ENCODE measurements at places on chromosomes 6 and 20.

GRCh38 chr6:39053854-39054576 is 5.4 kb downstream of the GLP1R start:
- DNase-seq = no peak

DNA sequence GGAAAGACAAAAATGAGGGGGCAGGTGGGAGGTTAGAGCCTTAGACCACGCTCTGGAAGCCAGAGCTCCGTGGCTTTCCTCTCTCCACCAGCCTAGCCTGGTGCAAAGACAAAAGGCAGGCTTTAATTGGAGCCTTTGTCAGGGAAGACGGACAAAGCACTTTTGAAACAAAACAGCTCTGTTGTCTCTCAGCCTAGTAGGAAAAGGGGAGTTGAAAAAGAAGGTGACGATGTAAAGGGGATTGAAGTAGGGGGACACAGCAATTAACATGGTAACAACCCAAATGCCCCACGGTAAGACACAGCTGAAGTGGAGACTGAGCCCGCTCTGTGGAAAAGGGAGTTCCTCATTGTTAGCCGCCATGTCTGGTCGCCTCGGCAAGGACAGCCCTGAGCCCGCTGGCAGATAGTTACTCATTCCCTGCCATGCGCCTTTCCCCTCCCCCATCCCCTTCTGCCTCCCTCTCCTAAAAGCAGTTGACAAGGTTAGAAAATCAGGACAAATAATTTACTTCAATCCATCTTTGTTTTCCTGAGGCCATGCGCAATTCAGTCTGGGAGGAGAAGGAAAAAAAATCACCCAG is 93.0 kb downstream of the TCP11 start:
- no peak for DNase-seq

- DNase-seq = no peak
Measured at GRCh38 chr6:107786179-107786578, 37.9 kb downstream of the SCML4 start.

- no peak for DNase-seq
Measured at GRCh38 chr6:15073344-15073789, 172.5 kb upstream of the JARID2 start.

DNA sequence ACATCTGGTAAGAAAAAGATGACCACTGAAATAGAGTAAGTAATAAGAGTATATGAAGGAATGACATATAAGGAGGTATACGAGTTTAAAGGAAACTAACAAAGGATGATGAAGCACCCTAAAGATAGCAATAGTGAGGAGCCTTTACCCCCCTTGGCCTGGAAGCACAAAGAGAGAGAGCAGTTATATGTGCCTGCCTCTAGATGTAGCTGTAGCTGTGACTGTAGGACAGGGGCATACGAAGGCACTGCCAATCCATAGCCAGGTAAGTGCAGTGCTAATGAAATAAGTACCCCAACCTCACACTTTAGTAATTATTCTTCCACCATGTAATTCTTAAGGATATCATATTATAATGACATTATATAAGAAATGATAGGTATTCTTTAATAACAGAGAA is 90.1 kb upstream of the FKBP1C start:
- no peak for DNase-seq

- no peak for DNase-seq
Measured at GRCh38 chr6:83536034-83536646, 23.8 kb downstream of the PRSS35 start.

DNA sequence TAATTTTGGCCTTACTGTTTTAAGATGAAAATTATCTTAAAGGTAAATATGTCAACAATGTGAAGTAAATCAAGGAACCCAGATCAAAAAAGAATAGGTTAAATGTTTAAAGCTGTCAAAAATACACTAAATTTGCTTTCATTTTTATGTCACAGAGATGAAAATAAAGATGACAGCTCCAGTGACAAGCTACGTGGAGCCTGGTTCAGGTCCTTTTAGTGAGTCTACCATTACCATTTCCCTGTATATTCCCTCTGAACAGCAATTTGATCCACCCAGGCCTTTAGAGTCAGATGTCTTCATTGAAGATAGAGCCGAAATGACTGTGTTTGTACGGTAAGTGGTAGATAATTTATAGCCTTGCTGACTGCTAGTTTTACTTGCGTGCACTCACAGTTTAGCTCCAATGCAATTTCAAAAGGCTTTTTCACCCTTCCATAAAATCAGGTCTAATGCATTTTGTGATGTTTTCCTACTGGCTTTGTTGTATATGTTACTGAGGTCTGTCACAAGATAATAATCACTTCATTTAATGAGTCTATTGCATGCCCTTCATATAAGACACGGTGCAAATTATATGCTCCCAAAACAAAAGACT is 1.9 kb downstream of the HEBP2 start:
- DNase-seq = no peak

- DNase-seq = no peak
Measured at GRCh38 chr6:91497770-91498169, 910.9 kb upstream of the MAP3K7 start.

DNA sequence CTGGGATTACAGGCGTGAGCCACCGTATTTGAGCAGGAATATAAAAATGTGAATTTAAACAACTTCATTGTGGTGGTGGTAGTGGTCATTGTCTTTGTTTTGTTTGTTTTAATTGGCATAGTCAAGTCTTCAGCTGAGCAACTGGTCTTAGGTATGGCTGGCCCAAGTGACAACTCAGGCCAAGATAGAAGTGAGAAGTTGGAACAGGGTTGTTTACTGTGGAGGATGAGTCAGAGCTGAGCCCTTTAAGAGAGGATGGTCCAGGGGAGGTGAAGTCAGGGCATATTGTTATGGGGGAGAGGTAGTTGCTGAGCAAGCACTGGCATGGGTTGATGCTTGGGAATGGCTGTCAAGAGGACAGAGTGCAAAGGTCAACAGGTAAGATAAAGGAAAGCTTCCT is 308.2 kb downstream of the FARS2 start:
- no peak for DNase-seq

GRCh38 chr20:46377518-46377917 is 28.9 kb downstream of the ELMO2 start:
- DNase-seq = no peak
